HepG2 (cell line): ENCODE measurements at places on chromosomes 7 and 10.

GRCh38 chr7:77566421-77566820, 29.3 kb downstream of the PTPN12 start:
- H3K4me1 ChIP-seq: peaks cover 15% of the 10 kb centered on the region
- H3K4me3 ChIP-seq: no peak overlapping the region
- no peak overlapping the region for H3K27ac ChIP-seq
- no peaks in the 10 kb centered on the region for H3K27me3 ChIP-seq
- DNase-seq: no peak

- no peak for DNase-seq
- peak overlapping the region; percentile 25; the same call in 1 of the 2 replicates for H3K4me3 ChIP-seq
- H3K4me1 ChIP-seq: peaks cover 43% of the 10 kb centered on the region
- peaks cover 19% of the 10 kb centered on the region for H3K27me3 ChIP-seq
Measured at GRCh38 chr7:2691011-2691707, 3.2 kb downstream of the AMZ1 start.

- H3K4me3 ChIP-seq: no peak overlapping the region
- H3K27me3 ChIP-seq: no peaks in the 10 kb centered on the region; the same call in none of the 2 replicates
- H3K4me1 ChIP-seq: no peaks in the 10 kb centered on the region
- no peaks in the 10 kb centered on the region for H3K36me3 ChIP-seq
- no peak overlapping the region for H3K27ac ChIP-seq
Measured at GRCh38 chr10:129179245-129179971, 287.6 kb upstream of the MGMT start.

- no peaks in the 10 kb centered on the region for H3K27me3 ChIP-seq
- H3K27ac ChIP-seq: no peak overlapping the region
- H3K36me3 ChIP-seq: peaks cover 9% of the 10 kb centered on the region
- DNase-seq: no peak
Measured at GRCh38 chr7:1059200-1060091, 15.1 kb downstream of the GPR146 start.

- H3K27ac ChIP-seq: no peak overlapping the region
- no peaks in the 10 kb centered on the region for H3K4me1 ChIP-seq
- H3K4me3 ChIP-seq: no peak overlapping the region
- no peak for DNase-seq
Measured at GRCh38 chr10:8315619-8316021, 261.1 kb downstream of the GATA3 start.

DNA sequence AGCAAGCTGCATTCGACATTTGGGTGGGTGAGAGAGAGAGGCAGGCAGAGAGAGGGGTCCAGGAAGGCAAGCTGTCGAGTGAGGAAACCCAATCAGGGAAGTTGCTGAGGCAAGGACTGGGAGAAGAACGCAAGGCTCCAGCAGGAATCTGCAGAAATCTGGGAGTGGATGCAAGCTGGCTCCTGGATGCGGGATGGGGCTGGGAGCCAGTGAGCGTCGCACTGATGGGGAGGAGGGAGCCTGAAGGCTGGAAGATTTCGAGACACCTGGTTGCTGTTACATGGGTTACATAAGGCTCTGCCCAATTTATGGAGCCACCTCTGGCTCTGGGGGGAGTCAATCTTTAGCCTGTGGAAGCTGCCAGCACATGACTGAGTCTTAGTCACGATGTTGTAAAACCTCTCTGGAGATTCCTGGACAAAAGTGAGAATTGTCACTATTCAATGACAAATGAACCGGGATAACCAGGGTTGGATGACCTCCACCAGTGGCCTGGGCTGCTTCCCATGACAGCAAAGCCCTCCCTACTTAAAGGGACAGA, 51.1 kb upstream of the ADRB1 start:
- no peaks in the 10 kb centered on the region for H3K4me1 ChIP-seq
- DNase-seq: no peak
- no peak overlapping the region for H3K4me3 ChIP-seq
- H3K27ac ChIP-seq: no peak overlapping the region

- no peak overlapping the region for H3K4me3 ChIP-seq
- H3K27me3 ChIP-seq: no peaks in the 10 kb centered on the region; the same call in 2 of the 3 replicates
- peak; percentile 8 for DNase-seq
- no peak overlapping the region for H3K27ac ChIP-seq
- H3K4me1 ChIP-seq: peaks cover 11% of the 10 kb centered on the region
Measured at GRCh38 chr10:52956461-52956860, 183.9 kb upstream of the MBL2 start.

DNA sequence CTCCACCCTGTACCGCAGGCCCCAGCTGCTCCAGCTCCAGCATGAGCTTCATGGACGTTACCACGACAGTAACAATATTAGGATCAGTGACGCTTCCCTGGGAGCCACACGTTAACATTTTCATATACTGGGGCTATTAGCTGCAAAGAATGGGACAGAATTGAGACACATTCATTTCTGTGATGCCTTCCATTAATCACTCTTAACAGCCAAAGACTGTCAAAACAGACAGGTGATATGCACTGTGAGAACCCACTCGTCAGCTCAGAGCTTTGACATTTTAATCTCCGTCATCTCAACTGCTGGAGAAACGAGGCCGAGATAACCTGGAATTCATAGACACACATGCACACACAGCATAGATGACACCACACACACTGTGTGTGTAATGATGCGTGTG, 408.4 kb upstream of the SHH start:
- H3K27ac ChIP-seq: no peak overlapping the region
- H3K36me3 ChIP-seq: no peaks in the 10 kb centered on the region
- peaks cover 69% of the 10 kb centered on the region for H3K27me3 ChIP-seq
- H3K4me3 ChIP-seq: no peak overlapping the region
- H3K4me1 ChIP-seq: peaks cover 13% of the 10 kb centered on the region

DNA sequence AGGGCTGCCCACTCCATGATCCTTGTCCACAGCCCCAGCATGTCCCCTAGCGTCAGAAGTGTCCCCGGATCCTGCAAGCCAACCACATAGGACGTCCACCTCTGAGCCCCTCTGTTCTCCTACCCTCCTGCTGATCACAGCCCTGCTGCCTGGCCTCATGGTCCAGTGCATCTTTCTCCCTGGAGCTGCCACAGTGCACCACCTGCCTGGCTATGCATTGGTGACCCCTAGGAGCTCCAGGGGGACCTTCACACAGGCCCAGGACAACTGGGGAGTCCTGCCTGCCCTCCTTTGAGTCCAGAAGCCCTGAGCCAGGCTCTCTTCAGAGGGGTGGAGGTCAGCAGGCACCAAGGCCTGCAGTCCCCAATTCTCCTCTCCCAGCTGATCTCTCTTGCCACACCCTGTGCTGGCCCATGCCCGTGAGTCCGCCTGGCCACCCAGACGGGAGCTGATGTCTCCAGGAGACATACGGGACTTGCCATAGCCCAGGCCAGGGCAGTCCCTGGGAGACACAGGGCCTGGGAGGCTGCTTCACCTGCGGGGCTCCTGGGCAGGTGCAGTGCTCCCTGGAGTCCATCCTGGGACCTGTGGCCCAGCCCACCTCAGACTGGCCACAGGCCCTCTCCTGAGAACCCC, 77.4 kb upstream of the RET start:
- no peak overlapping the region for H3K4me3 ChIP-seq
- peaks cover 1% of the 10 kb centered on the region; the same call in 1 of the 2 replicates for H3K27me3 ChIP-seq
- H3K36me3 ChIP-seq: no peaks in the 10 kb centered on the region

- H3K4me3 ChIP-seq: no peak overlapping the region
- H3K27me3 ChIP-seq: no peaks in the 10 kb centered on the region; the same call in 2 of the 3 replicates
- H3K36me3 ChIP-seq: peaks cover 26% of the 10 kb centered on the region
Measured at GRCh38 chr10:3776796-3777571, 8.0 kb downstream of the KLF6 start.

GRCh38 chr10:132206377-132206745, 19.6 kb downstream of the DPYSL4 start:
- H3K4me1 ChIP-seq: peaks cover 12% of the 10 kb centered on the region
- no peak overlapping the region for H3K4me3 ChIP-seq
- 0 out of 3 replicates have a peak, but pooled peaks cover 4% of the 10 kb centered on the region for H3K27me3 ChIP-seq

- H3K27ac ChIP-seq: no peak overlapping the region
- no peak overlapping the region for H3K4me3 ChIP-seq
- DNase-seq: no peak
Measured at GRCh38 chr10:58054881-58055280, 212.8 kb downstream of the IPMK start.

DNA sequence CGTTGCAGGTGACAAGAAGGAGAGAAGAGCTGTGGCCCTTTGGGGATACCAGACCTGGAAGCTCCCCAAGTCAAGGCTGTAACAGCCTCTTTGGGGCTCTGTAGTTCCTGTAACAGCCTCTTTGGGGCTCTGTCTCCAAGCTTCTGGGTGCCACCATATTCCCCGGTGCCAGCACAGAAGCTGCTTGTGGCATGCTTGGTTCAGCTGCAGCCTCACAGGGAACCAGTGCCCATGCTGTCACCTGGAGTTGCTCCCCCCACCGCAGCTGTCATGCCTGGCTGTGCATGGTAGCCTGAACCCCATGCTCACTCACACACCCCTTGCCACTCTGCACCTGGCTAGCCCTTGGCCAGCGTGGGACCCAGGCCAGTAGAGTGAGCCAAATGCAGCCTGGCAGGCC, 109.1 kb downstream of the ELAPOR2 start:
- no peak overlapping the region for H3K27ac ChIP-seq
- no peaks in the 10 kb centered on the region for H3K36me3 ChIP-seq
- no peaks in the 10 kb centered on the region for H3K27me3 ChIP-seq

DNA sequence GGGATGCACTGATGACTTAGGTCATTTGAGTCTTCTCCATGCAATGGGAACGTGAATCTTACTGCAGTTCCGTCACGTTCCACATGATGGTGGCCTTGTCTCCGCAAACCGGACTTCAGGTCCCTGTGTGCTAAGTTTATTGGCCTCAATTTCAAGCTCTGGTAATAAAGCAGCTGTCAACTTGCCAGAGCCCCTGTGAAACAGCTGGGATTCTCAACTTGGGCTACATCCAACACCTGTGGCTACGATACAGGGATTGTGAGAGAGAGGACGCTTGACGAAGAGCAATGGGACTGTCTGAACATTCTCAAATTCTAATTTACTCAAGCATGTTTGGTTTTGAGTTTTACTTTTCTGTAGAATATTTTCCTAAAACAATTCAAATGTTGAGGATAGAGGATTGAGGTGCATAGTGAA, 174.2 kb downstream of the PTN start:
- no peak overlapping the region for H3K27ac ChIP-seq
- DNase-seq: peak; percentile 26
- H3K36me3 ChIP-seq: no peaks in the 10 kb centered on the region
- H3K4me3 ChIP-seq: no peak overlapping the region

- H3K27me3 ChIP-seq: no peaks in the 10 kb centered on the region; the same call in 1 of the 3 replicates
- no peak overlapping the region for H3K4me3 ChIP-seq
- H3K36me3 ChIP-seq: peaks cover 37% of the 10 kb centered on the region
- DNase-seq: no peak
- H3K27ac ChIP-seq: no peak overlapping the region
- H3K4me1 ChIP-seq: peaks cover 23% of the 10 kb centered on the region
Measured at GRCh38 chr7:10934292-10934691, 39.4 kb upstream of the PHF14 start.

DNA sequence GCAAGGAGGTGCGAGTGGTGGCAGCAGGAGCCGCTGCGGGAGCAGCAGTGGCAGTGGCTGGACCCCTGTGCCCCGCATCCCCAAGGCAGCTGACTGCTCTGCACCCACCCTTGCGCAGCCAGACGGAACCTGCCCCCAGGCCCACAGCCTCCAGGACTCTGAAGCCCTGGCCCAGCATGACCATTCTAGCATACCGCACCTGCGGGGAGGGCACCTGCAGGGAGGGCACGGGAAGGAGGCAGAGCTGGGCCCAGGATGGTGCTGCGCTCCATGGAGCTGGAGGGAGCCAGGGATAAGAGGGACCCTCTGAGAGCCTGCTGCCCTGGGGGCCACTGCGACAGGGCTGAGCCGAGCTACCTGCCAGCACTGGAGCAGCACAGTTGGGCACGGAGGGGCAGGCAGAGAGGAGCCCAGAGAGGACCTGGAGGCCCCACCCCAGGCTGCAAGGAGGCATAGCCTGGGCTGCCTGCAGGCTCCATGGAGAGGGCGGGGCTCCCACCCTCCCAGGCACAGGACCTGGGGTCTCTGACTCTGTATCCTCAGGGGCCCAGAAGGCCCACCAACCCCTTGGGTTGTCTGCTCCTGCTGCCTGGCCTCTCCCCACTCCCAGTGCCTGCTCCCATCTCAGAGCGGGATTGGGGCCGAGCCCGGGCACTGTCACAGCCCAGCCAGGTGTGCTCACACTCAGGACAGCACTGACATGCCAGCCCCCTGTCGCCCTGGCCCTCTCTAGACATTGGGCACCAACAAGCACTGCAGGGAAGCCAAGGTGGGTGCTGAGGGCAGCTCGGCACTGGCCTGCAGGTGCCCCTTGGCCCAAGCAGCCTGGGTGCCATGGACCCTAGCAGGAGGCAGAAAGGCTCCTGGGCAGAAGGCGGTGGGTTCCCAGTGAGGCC, 87.6 kb downstream of the HTR7 start:
- H3K36me3 ChIP-seq: no peaks in the 10 kb centered on the region
- no peaks in the 10 kb centered on the region for H3K4me1 ChIP-seq
- no peak overlapping the region for H3K4me3 ChIP-seq
- DNase-seq: no peak

DNA sequence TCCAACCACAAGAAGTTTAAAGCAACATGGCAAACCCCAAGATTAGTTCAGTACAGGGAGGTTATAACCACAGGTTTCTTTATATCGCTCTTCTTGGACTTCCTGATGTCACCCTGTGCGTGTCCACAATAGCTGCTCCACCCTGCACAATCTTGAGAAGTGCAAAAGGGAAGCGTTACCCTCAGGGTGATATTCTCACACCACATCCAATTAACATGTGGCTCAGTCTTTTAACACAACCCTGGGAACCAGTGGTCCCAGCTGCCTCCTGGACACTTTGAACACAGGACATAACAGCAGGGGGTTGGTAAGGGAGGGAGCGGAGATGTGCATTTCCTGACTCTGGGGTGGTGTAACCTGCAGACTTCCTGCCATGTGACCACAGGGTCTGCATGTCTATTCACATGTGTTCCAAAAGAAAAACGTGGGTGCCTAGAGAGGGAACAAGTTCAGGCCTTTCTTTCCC, 64.6 kb downstream of the GSAP start:
- H3K27me3 ChIP-seq: no peaks in the 10 kb centered on the region
- no peak for DNase-seq
- peaks cover 46% of the 10 kb centered on the region for H3K36me3 ChIP-seq

- no peak overlapping the region for H3K4me3 ChIP-seq
- H3K27ac ChIP-seq: no peak overlapping the region
- no peaks in the 10 kb centered on the region for H3K4me1 ChIP-seq
- H3K36me3 ChIP-seq: no peaks in the 10 kb centered on the region
- no peaks in the 10 kb centered on the region for H3K27me3 ChIP-seq
Measured at GRCh38 chr7:147611431-147611830, 979.1 kb upstream of the C7orf33 start.

- no peaks in the 10 kb centered on the region for H3K36me3 ChIP-seq
- no peak for DNase-seq
- peaks cover 3% of the 10 kb centered on the region; the same call in 1 of the 2 replicates for H3K27me3 ChIP-seq
- H3K27ac ChIP-seq: no peak overlapping the region
- H3K4me1 ChIP-seq: no peaks in the 10 kb centered on the region
Measured at GRCh38 chr7:159141660-159142059, 3.0 kb downstream of the VIPR2 start.

GRCh38 chr10:77164616-77165311, 472.8 kb downstream of the KCNMA1 start:
- H3K27ac ChIP-seq: no peak overlapping the region
- no peaks in the 10 kb centered on the region for H3K27me3 ChIP-seq
- H3K4me3 ChIP-seq: no peak overlapping the region
- DNase-seq: no peak
- H3K36me3 ChIP-seq: no peaks in the 10 kb centered on the region
